ENCODE measurements at places on chromosomes 12 and 14.

GRCh38 chr12:31728289-31728916 lies 418 bp downstream of the AMN1 start:
- DNase-seq: peak; percentile 73

DNA sequence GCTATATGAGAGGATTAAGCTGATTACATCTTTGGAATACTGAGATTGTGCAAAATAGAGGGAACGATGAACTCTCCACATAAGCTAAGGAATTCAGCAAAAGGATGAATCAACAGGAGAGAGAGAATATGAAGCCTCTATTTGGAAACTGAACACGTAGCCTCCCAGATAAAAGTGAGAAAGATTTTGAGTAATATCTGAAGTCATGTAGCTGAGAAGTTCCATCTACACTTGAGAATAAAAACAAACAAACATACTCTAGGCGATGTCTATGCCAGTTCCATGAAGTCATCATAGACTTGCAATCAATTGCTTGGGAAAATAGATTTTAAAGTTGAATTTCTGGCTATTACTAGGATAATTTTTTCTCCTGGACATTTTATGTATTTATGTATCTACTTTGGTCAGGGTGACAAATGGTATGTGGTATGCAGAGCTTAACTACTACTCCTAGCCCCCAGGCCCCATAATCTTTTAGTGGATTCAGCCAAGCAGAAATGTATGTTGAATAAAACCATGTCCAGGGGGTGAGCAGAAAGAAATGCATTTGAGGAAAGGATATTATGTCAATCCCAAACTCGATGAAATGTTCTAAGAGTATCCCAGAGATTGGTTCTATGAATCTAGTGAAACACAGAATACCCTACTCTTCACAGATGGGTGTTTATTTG lies 627.4 kb downstream of the DIO2 start:
- no peak for DNase-seq

GRCh38 chr12:124655048-124655697 lies 87.8 kb upstream of the NCOR2 start:
- no peak for DNase-seq

DNA sequence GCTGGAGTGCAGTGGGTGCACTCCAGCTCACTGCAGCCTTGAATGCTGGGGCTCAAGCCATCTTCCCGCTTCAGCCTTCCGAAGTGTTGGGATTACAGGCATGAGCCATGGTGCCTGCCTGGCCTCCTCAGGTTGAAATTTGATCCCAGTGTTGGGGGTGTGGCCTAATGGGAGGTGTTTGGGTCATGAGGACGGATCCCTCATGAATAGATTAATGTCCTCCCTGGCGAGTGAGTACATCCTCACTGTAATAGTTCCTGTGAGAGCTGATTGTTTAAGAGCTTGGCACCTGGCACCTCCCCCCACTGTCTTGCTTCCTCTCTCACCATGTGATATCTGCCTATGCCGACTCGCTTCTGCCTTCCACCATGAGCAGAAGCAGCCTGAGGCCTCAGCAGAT lies 84.7 kb downstream of the TSPAN9 start:
- DNase-seq: no peak

DNA sequence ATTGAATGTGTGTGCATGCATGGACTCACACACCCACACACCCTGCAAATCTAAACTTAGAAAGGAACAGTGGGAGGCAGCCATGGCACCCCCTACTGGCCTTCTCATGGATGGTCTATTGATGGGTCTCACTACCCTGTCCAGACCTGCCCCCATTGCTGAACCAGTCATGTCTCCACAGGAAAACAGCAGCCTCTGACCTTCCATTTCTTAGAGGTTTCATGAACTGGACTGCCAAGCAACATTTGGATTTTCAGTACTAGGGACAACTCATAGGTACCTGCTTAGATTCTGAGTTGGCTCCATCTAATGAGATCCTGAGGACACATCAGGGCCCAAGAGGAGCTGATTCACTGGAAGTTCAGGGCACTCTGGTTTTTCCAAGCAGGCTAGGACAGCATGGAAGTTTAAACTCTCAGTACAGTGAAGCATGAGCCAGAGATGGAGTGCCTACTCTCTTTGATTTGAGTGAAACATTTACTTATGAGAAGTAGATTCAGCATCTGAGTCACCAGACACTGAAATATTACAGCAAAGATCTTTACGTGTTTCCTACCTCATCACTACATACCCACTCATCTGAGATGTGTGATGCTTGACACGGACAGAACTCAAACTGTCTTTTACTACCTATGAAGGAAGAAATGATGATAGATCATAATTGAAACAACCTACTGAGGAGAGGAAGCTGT lies 98.9 kb upstream of the PLEKHG7 start:
- DNase-seq: no peak

GRCh38 chr14:63296060-63296563 lies 22.6 kb downstream of the GPHB5 start:
- DNase-seq: no peak

GRCh38 chr12:28824849-28825248 lies 324.2 kb upstream of the FAR2 start:
- no peak for DNase-seq

- no peak for DNase-seq
Measured at GRCh38 chr14:74846968-74847665, 28.8 kb downstream of the PROX2 start.

DNA sequence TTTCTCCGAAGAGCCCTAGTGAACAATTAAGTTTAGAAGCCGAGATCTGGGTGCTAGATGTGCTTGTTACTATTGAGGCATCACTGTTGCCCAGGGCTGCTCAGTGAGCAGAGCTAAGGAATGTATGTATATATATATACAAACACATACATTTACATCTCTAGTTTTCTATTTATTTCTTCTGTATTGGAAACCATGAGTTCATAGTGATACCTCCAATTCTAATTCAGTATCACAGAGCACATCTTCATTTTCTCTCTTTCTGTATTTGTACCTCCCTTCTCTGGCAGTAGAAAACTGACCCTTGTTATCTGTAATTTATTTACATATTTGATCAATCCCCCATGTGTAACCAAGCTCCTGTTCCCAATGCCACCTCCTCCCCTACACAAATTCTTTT lies 40.7 kb upstream of the FUT8 start:
- no peak for DNase-seq

GRCh38 chr12:66379616-66380015 lies 77.3 kb downstream of the HELB start:
- DNase-seq: no peak

DNA sequence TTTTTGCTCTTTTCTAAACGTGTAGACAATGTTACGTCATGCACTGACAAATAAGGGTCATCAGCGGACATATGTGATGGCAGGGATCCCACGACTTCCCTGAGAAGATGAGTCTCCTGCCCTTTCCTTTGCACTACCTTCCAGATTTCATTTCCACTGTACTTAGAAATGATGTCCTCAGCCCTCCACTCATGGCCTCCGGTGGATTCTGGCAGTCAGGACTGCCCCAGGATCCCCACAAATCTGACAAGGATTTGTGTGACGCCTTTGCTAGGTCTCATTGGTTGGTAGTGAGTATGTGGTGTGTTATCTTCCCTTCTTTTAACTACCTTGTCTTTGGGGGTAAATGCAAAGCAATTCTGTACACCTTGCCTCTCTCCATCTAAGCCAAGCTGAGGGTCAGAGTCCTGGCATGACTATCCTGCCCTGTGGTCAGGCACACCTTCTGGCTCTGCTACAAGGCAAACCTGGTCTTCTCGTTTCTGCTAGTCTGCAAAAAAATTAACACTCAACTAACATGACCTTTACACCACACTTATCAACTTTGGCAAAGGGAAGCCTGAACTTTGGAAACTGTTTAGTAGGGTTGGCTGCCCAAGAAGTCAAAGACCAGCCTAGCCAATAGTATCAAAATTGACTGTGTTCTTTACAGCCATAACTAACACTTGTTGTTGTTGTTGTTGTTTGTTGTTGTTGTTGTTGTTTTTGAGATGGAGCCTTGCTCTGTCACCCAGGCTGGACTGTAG lies 17.3 kb upstream of the DHRS4 start:
- no peak for DNase-seq

- DNase-seq: no peak
Measured at GRCh38 chr12:58034311-58034710, 92.9 kb downstream of the ATP23 start.

DNA sequence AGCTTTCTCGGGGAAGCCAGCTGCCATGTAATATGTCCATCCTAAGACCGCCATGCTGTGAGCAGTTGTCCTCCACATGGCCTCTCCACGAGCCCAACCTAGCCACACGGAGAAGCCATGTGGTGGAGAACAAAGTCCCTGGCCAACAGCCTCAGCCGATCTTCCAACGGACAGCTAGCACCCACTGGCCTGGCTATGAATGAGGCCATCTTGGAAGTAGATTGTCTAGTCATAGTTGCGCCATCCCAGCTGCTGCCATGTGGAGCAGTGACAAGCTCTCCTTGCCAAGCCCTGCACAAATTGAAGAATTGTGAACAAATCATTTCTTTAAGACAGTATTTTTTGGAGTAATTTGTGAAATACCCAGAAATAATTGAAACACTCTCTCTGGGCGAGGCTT lies 49.3 kb upstream of the USP44 start:
- DNase-seq: no peak

GRCh38 chr14:91912035-91912434 lies 35.5 kb downstream of the FBLN5 start:
- no peak for DNase-seq

GRCh38 chr12:13935169-13935568 lies 46.2 kb downstream of the GRIN2B start:
- DNase-seq: no peak

DNA sequence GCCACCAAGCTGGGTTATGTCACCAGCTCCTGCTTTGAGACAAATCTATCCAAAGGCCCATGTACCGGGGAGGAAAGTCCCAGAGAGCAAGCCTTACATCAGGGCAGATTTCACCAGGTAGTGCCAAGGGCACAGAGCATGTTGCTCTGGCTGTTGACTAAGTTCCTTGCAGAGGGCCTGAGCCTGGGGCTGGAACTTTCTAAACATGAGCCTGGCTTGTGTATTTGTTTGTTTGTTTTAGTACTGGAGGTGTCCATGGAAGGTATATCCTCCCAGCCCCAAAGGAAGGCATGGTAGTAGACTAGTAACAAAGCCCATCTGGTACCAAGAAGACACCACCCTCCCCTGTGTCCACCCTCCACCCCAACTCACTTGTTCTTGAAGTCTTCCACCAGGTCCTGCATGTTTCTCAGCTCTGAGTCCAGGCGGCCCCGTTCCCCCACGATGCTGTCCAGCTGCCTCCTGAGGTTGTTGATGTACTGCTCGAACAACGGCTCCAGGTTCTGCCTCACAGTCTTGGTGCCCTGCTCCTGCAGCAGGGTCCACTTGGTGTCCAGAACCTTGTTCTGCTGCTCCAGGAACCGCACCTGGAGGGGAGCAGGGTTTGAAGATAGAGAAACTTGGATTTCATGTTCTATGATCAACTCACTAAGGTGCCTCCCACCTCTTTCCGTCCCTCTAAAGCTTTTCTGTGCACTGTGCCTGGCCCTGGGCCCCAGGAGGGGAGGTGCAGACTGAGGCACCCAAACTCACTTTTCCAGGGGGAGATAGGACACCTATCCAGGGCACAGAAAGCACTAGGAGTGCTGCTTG lies 1.4 kb downstream of the KRT5 start:
- no peak for DNase-seq

DNA sequence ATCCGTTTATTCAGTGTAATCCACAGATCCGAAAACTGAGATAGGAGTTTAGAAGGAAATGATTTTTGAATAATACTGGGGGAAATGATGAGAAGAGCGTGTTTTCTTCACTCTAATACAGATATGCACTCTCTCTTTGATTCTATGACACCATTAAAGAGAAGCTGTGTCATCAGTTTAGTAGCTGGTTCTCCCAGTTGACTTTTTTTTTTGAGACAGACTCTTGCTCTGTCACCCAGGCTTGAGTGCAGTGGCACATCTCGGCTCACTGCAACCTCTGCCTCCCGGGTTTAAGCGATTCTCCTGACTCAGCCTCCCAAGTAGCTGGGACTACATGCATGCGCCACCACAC lies 48.4 kb upstream of the EML1 start:
- no peak for DNase-seq

GRCh38 chr12:20722142-20722541 lies 27.0 kb downstream of the SLCO1C1 start:
- no peak for DNase-seq

- no peak for DNase-seq
Measured at GRCh38 chr12:46661110-46661845, 164.5 kb downstream of the SLC38A4 start.

DNA sequence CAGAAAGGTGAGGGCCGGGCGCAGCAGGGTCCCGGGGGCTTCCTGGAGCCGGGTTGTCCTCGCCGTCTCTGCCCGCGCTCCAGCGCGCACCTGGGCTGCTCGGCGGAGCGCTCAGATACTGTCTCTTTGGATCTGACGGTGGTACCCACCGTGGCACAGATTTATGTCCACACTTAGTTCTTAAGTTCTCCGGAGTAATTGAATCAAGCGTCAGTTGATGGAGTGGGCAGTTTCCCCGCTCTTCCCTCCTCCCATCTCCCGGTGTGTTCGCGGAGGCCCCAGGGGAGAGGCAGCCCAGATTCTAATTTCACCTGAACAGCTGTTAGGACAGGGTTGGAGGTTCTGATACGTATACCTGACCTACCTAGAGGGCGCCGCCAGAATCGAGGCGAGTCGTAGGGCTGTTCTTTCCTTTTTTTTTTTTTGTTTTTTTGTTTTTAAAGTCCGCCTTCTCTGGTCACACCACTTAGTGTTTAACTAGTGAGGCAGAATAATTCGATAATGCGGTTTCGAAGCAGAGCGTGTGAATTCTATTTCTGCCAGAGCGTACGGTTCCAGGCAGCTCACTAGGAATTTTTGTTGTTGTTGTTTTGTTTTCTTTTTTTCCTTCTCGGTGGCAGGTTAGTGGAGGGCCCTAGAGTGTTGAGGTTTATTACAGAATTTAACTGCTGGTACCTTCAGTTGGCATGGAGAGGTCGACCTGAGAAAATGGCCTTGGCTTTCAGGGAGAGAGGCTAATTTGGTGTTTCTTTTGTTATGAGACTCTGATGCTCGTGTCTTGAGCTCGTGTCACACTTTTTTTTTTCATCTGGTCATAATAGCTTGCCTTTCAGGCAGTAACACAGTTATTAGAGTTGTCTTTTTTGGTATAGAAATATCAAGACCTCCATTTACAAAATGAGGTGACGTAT lies 22.3 kb upstream of the GNS start:
- no peak for DNase-seq

GRCh38 chr12:86170051-86170450 lies 86.1 kb downstream of the MGAT4C start:
- DNase-seq: no peak

DNA sequence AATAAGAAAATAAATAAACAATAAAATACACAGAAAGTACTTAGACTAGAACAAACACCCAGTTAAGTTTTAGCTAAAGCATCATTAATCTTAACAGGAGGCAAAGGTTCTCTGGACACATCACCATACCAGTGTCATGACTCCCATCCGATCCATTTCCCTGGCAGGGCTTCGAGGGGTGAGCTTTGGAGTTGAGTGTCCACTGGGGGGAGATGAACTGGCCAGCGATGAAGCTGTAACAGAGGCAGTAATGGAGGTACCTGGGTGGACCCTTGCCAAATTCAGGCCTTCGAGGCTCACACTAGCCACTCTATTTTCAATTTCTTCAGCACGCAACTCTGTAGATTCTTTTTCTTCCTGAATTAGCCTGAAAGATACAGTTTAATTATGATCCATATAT lies 269.5 kb downstream of the ACSS3 start:
- no peak for DNase-seq

- DNase-seq: no peak
Measured at GRCh38 chr12:68521321-68521839, 89.3 kb upstream of the RAP1B start.

GRCh38 chr12:32995623-32996022 lies 99.0 kb upstream of the PKP2 start:
- no peak for DNase-seq
